ENCODE measurements at places on chromosomes 7 and 10.

DNA sequence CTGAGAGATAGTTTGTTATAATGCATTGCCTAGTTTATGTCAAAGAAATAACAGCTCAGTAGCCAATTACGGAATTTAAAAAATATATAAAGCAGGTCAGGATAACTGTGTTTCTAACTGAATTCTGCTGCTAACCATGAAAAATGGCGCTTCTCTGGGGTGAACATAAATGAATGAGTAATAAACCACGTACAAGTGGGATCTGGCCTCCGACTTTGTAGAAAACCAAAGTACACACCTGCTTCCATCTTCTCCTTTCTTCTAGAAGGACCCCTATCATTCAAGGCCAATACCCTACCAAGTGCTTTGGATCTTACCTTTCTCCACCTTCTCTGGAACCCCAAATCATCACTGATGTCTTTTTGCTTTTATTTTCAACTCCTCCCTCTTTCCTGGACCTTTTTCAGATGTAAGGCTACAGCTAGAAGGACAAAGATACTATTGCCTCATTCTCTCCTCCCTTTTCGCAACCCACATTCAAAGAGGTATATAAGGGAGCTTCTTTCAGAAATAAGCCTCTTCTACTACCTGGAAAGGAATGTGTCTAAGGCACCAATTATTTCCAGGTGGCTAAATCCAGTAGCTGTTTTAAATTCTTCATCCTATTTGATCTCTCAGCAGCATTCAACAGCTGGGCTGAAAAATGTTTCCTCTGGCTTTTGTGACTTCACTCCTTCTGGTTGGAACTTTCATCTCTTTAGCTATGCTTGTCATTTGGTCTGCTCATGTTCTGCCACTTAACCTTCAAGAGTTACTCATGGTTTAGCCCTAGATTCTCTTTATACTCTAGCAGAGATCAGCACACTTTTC is 37.7 kb downstream of the NAMPT start:
- DNase-seq, result no peak

- DNase-seq, result no peak
Observed at GRCh38 chr7:128030654-128031611, at the start of gene LRRC4. TSS of gene LRRC4 (minus strand) at chr7:128031437. CDS start at chr7:128030640, 797 bp downstream.

DNA sequence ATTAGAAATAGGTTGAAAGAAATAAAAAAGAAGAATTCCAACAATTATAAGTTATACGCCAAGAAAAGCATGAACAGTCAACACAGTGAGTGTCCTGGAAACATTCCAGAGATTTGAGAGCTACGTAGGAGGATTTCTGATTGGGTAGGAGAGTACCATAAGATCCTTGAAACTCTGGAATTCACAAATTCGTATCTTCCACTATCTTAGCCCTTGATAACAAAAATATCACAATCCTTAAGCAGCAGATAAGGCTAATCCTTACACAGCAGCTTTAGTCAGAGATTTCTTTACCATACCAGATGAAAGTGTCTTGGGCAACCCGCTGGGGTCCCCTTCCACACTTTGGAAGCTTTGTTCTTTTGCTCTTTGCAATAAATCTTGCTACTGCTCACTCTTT is 8.2 kb downstream of the TPK1 start:
- DNase-seq, result no peak

GRCh38 chr10:114680543-114681117 is 22.6 kb upstream of the ABLIM1 start:
- DNase-seq, result no peak

GRCh38 chr10:3231951-3232730 is 59.6 kb upstream of the PITRM1 start:
- no peak for DNase-seq

- DNase-seq, result no peak
Observed at GRCh38 chr10:11381023-11381422, 230.4 kb downstream of the USP6NL start.

DNA sequence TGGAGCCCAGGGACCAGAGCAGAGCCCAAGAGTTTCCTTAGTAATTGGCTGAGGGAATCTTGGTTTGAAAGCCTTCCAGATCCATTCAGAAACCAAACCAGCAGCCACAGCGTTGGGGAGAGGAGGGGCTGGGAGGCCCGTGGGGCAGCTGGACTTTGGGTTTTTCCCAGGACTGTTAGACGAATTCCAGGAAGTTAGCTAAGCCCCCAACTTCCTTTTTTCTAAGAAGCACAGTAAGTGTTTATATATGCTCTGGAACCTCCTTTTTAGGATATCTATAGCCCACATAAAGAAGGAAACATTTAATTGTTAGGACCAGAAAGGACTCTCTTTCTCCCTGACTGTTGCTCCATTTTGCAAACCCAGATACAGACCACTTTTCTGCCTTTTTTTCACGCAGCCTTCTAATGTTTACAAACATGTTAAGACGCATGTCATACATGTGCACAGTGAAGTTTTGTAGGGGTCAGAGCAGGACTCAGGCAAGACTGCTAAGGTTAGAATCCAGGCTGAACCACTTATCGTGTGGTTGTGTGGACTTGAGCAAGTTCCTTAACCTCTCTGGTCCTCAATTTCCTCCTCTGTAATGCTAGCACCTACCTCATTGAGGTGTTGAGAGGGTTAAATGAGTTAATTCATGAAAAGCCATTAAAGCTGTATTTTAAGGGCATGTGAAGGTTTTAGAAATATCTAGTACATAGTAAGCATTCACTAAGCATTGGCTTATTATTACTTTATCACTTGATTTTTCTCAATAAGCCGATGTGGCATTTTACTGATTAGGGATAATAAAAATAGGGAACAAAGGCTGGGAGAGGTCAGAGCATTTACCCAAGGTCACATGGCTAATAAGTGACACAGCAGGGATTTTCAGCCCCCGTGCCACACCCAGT is 42.4 kb downstream of the TBATA start:
- no peak for DNase-seq

- no peak for DNase-seq
Observed at GRCh38 chr10:102764470-102765161, 20.9 kb downstream of the WBP1L start.

DNA sequence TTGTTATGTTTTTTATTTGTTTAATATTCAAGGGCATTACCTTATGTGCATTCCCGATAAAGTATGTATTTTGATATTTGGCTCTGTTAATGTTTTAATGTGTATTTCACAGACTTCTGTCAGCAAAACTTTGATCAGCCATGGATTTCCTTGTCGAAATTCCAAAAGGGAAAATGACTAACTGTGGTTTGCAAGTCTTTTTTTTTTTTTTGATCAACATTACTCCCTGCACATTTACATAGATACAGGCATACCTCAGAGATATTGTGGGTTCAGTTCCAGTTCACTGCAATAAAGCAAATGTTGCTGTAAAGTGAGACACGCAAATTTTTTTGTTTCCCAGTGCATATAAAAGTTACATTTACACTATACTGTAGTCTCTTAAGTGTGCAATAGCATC is 351.9 kb downstream of the CXCL12 start:
- DNase-seq, result no peak

- peak; percentile 24 for DNase-seq
Observed at GRCh38 chr10:124917428-124918190, 24.3 kb upstream of the ZRANB1 start.
